ENCODE measurements at places on chromosomes 2 and 18.

DNA sequence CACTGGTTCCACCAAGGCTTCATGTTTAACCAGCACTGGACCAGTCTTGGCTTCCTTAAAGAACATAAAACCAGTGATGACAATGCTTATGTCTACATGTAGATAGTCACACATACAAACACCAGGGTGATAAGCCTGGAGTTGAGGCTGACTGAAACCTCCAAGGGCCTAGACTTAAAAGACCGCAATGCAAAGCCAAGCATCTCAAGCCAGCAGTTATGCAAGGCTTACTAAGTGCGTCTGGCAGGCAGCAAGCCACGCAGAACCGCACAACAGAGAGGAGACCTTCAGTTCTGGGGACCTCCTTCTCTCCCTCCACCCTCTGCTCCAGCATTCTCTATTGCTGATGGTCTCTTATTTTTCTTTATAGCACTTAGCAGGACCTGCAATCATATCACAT, 63.2 kb upstream of the ACAA2 start:
- DNase-seq: no peak

GRCh38 chr2:8409461-8410260, 272.2 kb upstream of the ID2 start:
- DNase-seq: no peak

GRCh38 chr2:5609201-5609600, 83.0 kb upstream of the SOX11 start:
- no peak for DNase-seq

GRCh38 chr2:68995916-68996315, 17.1 kb upstream of the ANTXR1 start:
- DNase-seq: no peak

- no peak for DNase-seq
Observed at GRCh38 chr18:10519366-10519765, 6.5 kb upstream of the NAPG start.

DNA sequence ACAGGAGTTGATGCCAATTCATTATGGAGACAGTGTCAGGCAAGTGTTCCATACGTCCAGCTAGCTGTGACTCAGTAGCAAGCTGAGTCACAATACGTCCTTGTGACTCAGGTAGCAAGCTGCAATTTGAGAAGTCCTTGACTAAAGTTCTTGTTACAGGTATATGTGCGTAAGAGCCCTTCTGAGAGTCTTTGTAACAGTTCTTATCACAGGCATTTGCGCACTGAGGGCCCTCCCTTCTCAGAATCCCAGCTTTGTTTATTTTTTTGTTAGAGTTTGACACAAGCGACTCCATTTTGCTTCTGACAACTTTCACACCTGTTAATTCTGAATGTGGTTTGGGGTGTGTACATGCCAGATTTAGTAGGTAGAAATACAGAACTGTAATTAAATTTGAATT, 20.1 kb upstream of the ACMSD start:
- DNase-seq: no peak

GRCh38 chr18:22557168-22557941, 139.6 kb upstream of the CTAGE1 start:
- no peak for DNase-seq

DNA sequence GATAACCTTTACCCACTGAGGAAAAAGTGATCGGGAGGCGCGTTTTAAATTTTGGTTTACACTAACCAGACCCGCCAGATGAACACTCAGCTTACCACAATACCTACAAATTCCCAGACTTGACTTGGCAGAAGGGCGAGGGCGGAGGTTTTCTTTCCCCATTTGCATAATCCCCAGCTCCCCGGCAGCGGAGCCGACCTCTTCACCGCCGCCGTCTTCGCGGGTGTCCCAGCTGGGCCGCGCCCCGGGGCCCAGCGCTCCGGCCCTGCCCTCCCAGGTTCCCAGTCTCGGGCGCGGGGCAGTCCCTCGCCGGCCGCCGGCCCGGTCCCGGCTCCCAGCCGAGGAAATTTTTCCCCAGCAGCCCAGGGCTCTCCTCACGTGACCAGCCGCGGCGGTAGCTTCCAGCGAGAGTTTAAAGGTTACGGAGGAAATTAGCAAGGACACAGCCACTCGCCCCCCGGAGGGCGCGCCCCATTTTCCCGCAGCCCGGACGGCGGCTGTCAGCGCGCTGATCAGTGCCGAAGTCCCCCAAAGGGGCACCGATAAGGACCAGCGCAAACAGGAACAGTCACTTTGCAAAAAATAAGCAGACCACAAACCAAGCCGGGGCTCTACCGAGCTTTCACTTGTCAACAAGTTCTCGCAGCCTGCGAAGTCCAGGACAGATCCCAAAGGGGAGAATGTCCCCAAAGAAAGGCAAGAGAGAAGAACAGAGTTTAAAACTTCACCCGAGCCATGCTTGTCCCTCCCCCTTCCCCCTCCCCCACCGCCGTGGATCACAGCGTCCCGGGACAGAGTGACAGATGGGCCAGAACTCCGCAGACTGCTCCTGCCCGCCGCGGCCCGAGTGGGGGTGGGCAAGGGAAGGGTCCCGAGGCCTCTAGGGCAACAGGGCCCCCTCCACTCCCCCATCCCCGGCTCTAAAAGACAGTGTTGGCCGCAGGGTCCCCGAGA, 1.3 kb upstream of the PRKCE start:
- DNase-seq: peak; percentile 42

- no peak for DNase-seq
Observed at GRCh38 chr2:80028584-80028983, 276.0 kb downstream of the LRRTM1 start.

DNA sequence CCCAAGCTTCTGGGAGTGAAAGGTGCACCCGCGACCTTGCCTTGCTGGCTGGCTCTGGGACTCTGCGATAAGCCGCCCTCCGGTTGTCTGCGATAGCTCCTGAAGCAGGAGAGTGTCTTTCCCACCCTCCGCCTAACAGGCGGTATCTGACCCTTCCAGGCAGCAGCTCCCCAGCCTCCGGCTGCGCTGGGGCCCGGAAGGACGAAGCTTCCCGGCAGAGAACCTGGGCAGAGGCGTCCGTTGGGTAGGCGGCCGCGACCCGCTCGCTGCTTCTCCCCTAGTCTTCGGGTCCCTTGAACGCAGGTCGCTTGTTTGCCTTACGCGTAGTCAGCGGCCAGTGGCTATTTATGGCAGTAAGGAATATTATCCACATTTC, 446 bp upstream of the RHBDD1 start:
- no peak for DNase-seq

- no peak for DNase-seq
Observed at GRCh38 chr2:20868377-20868776, 45.5 kb upstream of the LDAH start.

DNA sequence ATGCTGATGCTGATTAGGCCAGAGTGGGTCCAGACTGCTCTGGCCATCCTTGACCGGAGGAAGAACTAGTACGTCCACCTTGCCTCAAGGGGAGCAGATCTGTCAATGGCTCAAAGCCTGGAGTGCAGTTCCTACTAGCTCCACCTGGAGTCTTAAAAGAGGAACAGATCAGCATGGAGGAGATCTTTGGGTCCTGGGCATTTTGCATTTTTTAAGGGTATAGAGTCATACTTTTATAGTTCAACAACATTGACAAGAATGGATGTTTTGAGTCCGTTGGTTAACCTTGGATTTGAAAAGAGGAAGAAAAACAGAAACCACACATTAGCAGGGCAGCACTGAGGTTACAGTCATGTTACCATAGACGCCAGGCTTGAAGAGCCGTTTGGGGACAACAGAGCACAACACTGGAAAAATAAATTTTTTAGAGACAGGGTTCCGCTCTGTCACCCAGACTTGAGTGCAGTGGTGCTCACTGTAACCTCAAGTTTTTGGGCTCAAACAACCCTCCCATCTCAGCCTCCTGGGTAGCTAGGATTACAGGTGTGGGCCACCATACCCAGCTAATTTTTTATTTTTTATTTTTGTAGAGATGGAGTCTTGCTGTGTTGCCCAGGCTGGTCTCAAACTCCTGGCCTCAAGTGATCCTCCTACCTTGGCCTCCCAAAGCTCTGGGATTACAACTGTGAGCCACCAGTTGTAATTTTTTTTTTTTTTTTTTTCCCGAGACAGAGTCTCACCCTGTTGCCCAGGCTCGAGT, 78.5 kb downstream of the PRKCE start:
- DNase-seq: no peak

- no peak for DNase-seq
Observed at GRCh38 chr18:28735731-28736130, 558.8 kb upstream of the CDH2 start.

DNA sequence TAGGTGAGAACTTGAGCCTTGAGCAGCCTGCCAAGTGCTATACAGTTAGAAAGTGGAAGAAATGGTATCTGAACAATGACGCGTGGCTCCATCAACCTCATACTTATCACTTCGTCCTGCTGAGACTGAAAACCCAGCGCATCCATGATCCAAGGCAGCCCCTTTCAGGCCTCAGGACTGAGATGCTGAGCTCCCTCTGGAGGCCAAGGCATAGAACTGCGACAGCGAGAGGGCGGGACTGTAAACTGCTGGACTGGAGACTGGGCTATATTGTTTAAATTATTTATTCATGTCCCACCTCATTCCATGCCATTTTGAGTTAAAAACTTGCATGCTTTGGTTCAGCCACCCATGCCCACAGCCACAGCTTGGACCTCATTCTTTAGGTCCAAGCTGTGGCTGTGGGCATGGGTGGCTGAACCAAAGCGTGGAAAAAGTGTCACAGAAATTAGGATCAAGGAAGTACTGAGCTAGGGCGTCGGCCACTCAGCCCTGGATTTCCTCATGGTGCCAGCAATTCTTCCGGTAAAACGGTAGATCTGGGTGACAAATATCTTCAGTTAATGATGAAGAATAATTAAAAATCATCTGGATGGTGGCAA, 195.5 kb downstream of the L3MBTL4 start:
- peak; percentile 9 for DNase-seq

DNA sequence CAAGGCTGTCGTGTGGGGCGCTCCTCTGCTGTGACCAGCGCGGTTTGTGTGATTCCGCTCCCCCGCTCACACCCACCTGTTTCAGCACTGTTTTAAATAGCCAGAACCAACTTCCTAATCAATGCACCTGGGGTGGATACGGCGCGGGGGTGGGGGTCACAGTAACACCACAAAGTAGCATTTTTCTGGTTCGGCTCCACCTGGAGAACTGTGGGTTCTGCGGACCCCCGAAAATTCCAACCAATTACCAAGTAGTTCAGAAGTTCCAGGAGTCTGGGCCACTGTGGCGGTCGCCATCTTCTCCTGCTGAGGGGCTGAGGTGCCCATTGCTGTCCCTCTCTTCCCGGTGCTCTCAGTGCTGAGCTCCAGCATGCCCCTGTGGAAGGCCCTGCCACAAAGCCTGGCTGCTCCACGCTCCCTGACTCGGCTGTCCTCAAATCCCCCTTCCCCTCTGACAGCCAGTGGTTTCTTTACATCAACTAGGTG, 79.4 kb downstream of the GFPT1 start:
- DNase-seq: no peak

DNA sequence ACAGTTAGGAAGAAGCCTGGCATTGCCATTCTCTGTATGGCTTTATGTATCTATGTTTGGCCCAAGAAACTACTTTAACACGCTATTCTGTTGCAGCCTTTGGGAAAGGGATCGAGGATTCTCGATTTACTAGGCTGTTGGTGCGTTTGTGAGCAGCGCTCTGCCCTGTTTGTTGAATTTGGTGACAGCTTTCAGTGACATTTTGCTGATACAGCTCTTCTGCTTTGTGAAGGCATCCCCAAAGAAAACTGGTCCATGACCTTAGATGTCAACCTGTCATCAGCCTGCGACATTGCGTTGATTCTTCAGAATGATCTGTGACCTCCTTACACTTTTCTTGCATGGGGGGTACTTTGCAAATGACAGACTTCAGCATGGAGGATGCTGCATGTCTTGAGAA, 431.5 kb downstream of the ARHGAP15 start:
- DNase-seq: no peak

DNA sequence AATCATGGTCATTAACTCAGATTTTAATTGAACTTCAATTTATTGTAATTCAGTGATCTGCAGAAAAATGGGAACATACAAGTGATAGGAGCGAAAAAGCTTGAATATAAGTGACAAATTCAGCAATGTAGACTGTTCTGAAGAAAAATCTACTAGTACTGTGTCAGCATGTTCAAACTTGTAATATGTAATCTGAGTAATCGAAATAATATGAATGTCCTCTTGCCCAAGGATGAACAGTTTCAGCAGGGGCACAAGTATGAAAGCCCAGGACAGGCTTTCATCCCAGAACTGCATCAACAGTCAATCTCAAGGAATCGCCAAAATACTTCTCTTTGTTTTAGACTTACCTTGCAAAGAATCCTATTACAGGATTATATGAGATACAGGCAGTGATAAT, 1110.5 kb downstream of the LRP1B start:
- DNase-seq: no peak

- DNase-seq: no peak
Observed at GRCh38 chr2:142778289-142778688, 99.2 kb upstream of the KYNU start.

DNA sequence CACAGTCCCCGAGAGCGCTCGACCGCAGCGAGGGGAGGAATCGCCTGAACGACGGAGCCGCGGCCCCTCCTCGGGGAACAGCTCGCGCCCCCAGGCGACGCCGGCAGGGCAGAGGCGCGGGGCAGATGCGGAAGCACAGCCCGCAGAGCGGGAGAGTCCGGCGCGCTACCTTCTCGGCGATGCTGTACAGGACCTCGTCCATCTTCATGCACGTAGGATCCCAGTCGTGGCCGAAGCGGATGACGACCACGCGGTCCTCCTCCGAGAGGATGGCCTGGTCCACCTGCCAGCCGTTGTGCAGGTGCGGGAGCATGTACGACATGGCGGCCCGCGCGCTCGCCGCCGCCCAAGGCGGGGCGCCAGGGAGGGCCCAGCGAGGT, 302 bp downstream of the TXNL4A start:
- peak; percentile 65 for DNase-seq

GRCh38 chr2:85114586-85115330, 18.4 kb upstream of the TCF7L1 start:
- DNase-seq: no peak

GRCh38 chr18:70382017-70382416, 93.2 kb downstream of the SOCS6 start:
- DNase-seq: no peak

DNA sequence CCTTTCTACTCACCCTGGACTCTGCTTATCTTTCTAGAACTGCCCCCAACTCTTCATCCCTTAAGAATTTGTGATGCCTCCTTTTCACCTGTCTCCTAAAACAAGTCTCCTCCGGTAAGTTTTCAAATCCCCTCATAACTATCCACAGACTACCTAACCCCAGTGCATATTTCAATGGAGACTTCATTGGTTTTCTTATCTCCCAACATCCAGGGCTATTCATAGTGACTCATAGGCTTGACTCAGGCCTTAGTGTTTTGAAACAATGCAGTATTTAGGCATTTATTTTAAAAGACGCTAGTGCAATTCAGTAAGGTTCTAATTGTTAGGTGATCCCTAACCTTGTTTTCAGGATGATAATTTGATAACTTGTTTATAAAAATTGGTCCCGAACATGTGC, 399.2 kb downstream of the CPS1 start:
- no peak for DNase-seq

GRCh38 chr2:71634567-71634966, 181.2 kb downstream of the DYSF start:
- DNase-seq: no peak

- no peak for DNase-seq
Observed at GRCh38 chr2:45776160-45776955, 124.9 kb downstream of the PRKCE start.

All from SHP77 (cell line).